ENCODE measurements at places on chromosomes 1 and 21. TPM values are rescaled to one million over a fixed set of nuclear protein-coding genes. Genes with fewer than 3 reads are reported as not detected.

DNA sequence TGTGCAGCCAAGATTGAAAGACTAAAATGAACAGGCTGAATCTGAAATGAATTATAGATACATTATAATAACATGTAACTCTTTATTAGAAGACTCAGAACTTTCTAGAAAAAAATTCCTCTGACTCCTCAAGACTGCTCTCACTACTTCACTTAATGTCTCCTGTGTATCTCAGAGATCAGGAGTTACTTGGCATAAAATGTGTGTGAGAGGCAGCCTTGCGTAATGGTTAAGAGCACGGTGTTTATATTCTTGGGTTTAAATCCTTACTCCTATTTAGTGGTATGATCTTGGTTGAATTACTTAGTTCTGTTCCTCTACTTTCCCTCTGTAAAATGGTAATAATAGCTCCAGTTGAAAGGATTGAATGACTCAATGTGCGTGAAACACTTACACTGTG, 634.9 kb downstream of the LTN1 start:
- DNase-seq: no peak

GRCh38 chr21:32411350-32412161, 950 bp upstream of the EVA1C start:
- no peak for DNase-seq

DNA sequence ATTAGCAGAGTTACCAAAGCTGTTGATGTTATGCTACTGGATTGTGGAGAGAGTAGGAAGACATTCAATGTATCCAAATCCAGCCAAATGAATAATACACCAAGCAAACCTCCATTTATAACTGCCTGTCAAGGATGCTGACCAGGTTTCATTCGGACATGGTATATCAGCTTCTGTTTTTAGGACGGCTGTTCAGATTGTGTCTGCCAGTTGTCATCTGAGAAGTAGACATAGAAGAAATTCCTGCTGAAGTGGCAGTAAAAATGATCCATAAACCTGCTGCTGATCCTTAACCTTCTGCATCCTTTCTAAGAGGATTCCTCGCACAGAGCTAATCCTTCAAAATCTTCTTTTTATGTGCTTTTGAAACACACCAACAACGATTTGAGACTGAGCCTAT, 663.6 kb upstream of the PLXNA2 start:
- DNase-seq: no peak

GRCh38 chr1:41665962-41666917, 181.8 kb upstream of the EDN2 start:
- no peak for DNase-seq

DNA sequence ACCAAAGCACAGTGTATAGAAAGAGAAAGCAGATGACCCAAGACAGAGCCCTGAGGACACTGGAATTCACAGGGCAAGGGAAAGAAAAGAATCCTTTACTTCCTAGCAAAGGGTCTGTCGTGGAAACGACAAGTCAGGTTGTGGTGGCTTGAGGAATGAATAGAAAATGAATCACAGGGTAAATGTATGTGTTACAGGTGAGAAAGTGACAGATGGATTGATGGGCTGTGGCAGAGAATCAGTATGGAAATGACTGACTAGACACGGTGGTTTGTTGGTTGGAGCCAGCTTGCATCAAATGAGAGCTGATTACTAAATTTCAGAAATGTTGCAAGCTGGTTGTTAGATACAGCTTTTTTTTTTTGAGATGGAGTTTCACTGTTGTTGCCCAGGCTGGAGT, 46.9 kb downstream of the PTP4A2 start:
- no peak for DNase-seq

DNA sequence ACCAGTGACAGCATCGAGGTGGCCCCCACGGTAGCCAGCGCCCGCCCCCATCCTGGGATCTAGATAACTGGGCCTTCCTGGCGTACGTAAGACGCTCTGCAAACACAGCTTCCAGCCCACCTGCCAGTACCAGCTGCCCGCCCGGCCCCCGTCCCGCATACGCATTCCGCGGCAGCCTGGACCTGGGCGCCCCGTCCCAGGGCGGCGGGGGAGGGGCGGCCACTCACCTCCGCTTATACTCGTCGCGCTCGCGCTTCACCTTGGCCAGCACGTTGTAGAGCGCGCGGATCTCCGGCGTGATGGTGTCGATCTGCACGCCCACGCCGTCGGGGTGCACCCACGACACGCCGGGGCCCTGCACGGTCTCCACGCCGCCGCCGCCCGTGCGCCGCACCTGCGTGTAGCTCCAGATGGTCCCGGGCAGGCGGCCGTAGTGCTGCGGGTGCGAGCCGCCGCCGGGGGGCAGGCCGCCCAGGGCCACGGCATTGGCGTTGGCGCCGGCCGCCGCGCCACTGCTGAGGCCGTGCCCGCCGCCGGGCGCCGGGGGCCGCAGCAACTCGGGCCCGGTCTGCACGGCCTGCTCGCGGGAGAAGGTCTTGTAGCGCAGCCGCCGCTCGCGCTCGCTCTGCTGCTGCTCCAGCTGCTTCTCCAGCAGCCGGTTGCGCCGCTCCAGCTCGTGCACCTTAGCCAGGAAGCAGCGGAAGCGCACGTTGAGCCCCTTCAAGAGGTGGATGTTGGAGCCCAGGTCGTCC, 859 bp downstream of the IFFO2 start:
- DNase-seq: no peak

GRCh38 chr1:73106931-73107330, 824.6 kb upstream of the NEGR1 start:
- DNase-seq: no peak

- DNase-seq: no peak
These were observed 33.8 kb downstream of the HHAT start for GRCh38 chr1:210362526-210362925.

DNA sequence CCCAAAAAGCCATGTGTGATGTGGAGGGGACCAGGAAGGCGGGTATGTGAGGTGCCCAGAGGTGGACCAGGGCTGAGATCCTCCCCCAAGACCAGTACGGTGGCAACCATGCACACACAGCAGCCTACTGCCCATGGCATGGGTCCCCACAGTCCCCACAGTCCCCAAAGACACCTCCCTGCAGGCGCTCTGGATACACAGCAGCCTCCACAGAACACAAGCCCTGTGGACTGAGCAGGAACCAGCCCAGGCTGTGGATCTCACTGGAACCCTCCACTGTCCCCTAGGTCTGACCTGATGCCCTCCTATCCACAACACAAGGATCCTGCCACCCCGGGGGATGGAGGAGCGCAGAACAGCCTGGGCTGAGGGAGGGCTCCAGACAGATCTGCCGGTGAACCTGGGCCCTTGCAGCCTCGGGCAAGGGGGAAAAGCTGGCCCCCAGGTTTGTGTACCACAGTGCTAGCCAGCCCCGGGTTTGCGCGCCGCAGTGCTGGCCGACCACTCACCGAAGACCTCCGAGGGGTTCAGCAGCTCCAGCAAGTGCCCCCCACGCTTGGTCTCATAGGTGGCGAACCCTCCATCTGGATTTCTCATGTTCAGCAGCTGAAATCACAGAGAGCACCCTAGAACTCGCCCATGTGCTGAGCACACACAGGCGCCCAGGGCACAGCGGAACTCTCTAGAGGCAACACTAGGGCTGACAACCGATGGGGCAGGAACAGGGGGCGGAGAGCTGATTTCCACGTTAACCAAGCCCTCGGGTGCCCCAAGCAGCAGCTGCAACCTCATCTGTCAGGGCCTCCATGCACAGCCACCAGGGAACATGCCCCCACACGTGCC, 22.1 kb upstream of the SPATC1L start:
- DNase-seq: no peak

- DNase-seq: peak; percentile 82
These were observed 54.7 kb downstream of the MEF2D start for GRCh38 chr1:156445789-156446263.

GRCh38 chr1:7334475-7335035, 436.5 kb upstream of the VAMP3 start:
- no peak for DNase-seq

DNA sequence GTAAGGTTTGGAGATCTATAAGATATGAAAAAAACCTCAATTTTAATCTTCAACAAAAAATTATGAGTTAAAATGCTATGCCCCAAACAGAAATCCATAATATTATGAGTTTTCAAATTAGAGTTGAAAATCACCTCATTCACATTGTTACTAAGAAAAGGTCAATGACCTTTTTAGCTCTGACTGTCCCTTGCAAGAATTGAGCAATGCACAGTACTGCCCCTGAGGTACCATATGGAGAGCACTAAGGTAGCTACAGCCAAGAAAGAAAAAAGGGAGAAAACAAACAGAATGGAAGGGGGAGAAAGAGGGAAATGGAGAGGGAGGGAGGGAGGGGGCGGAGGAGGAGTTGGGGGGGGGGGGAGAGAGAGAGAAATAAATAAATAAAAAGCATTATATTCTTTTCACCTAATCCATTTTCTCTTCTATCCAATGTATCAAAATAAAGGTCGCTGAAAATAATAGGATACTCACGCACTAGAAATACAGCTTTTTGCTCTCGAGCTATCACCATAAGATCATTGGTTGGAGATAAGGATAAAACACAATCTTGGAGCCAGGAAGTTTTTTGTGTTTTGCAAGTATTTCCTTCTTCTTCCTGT, 58.8 kb downstream of the RAB3GAP2 start:
- DNase-seq: no peak

GRCh38 chr1:112828716-112829115, 113.6 kb upstream of the PPM1J start:
- DNase-seq: no peak

DNA sequence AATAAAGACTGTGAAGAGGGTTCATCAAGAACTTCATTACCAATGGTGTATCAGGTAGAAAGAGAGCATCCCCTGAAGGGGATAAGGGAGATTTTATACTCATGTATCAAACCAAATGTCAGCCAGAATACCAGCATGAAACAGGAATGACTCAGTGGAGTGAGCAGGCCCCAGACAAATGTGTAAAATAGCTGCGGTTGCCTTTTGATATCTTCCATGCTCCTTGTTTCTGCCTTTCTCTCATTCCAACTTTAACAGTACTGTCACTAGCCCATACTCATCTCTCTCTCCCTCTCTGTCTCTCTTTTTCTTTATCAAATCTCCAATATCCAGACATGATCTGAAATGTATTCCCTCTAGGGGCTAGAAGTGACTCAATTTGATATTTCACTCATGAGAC, 47.8 kb downstream of the GPR88 start:
- DNase-seq: no peak

DNA sequence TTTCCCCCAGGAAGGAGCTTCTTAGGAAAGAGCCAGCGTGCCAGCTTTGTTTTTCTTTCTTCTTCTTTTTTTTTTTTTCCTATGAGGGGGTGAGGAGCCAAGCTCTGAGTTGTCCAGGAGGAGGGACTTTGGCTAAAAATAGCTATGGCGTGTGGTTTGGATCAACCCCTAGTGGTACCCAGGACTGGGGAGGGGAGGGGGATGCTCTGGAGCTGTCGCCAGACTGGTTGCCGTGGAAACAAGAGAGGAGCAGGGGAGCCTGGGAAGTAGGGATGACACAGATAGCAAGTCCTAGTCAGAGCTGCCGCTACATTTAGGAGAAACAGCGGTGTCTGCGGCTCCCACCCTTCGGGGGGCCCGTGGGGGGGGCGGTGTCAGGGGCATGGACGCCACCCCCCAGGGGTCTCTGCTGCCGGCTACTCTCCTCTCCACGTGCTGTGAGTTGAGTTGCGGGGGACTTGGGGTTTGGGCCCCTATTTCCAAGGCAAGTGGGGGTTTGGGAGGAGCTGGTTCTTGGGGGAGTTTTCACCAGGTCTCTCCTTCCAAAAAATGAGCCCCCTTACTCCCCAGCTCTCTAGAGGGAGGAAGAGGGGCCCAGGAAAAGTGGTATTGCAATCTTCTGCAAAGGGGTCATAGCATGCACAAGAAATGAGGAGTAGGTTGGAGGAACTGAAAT, at the start of gene KCNJ9:
Gene KCNJ9, plus strand, starts transcription at position 278 of the 676 bp plus-strand sequence. CDS start 2,493 bp downstream, outside the sequence.
- no peak for DNase-seq

DNA sequence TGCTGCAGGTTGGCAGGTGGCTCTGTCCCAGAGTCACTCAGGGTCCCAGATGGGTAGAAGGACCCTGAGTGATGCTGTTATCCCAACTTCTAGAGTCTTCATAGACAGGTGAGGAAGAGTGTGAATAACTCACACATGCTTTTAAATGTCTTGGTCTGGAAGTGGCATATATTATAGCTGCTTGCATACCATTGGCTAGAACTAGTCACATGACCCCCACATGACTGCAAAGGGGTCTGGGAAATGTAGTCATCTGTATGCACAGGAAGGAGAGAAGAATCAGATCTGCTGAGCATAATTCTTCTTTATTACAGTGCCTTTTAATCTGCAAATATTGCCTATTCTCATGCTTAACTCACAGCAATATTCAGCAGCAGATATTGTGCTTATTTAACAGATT, 28.2 kb upstream of the KLHDC7A start:
- no peak for DNase-seq

- no peak for DNase-seq
These were observed 133.1 kb downstream of the TNNI3K start for GRCh38 chr1:74368335-74368734.

DNA sequence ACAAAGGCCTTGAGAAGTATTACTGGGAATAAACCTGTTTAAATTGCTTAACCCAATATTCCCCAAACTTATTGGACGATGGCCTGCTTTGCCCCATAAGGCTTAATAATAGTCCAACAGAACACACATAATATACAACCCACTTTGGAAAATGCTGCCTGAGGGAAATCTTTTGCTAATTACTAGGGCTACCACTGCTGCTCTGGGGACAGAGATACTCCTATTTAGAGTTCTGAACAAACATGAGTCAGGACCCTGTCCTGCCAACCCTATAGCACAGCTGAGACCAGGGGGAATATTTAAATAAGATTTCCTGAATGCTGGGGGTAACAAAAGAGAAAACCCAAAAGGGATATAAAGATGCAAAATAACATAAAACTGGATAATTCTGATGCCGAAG, 139.1 kb downstream of the BRINP2 start:
- DNase-seq: no peak

Gene FCER1G
- 6.1 TPM for total RNA-seq

Gene LAMC1
- 99.6 TPM for total RNA-seq

Gene A3GALT2
- not detected for total RNA-seq

Gene MSH4
- total RNA-seq: not detected

Gene ETNK2
- total RNA-seq: 19.1 TPM

Gene BRDT
- total RNA-seq: not detected

Gene TEDDM1
- total RNA-seq: not detected

Measured in H4 (cell line).